Stimulated activated CD4-positive, alpha-beta T cell treated with anti-CD3 and anti-CD28 coated beads, Interleukin-1b, Interleukin-23, amount 100 ng/mL, for 1 hour (primary cell): ENCODE measurements at places on chromosomes 6 and 20.

GRCh38 chr6:169545982-169546381 lies 155.8 kb downstream of the WDR27 start:
- no peak for DNase-seq

GRCh38 chr6:36126553-36127458 lies 3.5 kb upstream of the MAPK13 start:
- no peak for DNase-seq

DNA sequence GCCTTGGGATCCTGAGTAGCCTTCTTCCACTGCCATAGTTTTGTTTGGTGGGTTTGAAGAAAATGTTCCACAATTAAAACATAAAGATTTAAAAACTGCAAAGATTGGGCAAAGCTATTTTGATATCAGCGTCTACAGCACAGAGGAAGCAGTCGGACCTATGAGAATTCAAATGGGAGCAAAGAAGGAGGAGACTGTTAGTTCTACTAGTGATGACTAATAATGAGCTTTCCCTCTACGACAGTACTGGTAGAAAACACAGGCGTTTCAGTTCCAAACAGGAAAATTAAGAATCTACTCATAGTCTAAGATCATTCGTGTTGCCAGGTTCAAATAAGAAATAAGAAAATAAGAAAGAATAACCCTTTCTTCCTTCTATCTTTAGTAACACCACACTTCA lies 121.2 kb downstream of the INSM1 start:
- DNase-seq, result no peak

- DNase-seq, result no peak
Observed at GRCh38 chr6:42989923-42990322, 5.6 kb downstream of the PPP2R5D start.

DNA sequence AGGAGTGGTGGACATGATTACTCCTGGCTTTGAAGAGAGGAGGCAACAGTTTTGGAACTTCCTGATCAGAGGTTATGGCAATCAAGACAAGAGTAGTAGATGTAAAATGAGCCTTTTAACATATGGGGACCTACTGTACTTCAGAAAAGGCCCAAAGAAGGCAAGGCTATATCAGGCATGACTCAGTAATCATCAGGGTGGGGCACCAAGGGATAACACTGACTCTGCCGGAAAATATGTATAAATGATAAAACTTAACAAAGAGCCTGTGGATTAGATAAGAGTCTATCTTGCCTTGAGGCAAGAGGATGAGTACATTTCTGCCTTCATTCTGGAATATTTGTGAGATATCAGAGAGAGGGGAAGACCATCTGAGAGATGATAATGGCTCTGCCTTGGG lies 1389.9 kb upstream of the MAP3K7 start:
- no peak for DNase-seq

DNA sequence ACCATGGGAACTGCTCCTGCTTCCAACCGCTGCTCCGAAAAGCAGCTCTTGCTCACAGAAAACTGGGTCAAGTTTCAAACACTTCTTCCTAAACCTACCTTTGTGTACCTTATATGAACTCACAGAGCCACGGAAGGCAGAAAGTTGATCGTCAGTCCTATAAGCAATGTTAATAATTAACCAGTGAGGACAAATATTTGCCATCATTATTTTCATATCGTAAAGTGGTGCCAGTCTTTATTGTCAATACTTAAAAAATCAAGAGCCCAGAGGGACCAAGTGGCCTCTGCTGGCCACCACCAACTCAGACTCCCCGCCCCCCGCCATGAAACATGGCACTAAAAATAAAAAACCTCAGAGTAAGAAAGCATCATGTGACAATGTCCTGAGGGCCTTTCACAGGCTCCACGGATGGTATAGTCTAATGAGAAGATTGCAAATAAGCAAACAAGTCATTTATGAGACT lies 9.1 kb upstream of the PBOV1 start:
- DNase-seq, result no peak

DNA sequence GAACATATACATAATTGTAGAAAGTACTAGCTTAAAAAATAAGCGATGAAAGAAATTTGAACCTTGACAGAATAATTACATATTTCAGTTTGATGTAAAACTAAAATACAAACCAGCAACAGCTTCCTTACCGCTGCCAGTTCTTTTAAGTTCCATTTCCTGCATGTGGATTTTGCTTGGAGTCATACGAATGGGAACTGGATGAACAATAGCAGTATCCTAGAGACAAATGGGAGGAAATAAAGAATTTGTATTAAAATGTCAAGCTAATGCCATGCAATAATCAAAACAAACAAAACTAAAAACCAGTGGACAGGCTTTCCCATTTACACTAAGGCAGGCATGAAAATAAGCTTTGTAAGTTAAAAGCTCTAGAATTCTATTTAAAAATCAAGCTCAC lies 67.1 kb downstream of the REPS1 start:
- DNase-seq, result no peak

DNA sequence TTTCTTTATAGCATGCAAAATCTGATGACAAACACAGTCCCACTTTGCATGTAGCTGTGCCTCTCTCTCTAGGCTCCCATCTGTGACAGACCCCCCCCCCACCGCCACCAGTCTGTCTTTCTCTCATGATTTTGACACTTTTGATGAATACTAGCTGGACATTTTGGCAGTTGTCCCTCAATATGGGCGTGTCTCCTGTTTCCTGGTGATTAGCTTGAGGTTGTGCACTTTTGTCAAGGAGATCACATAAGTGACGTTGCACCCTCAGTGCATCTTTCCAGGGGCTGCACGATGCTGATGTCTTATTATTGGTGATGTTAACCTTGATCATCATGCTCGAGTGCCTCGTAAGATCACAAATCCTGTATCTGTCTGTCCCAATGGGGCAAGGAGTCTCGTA lies 155.1 kb downstream of the EYA2 start:
- DNase-seq, result no peak

DNA sequence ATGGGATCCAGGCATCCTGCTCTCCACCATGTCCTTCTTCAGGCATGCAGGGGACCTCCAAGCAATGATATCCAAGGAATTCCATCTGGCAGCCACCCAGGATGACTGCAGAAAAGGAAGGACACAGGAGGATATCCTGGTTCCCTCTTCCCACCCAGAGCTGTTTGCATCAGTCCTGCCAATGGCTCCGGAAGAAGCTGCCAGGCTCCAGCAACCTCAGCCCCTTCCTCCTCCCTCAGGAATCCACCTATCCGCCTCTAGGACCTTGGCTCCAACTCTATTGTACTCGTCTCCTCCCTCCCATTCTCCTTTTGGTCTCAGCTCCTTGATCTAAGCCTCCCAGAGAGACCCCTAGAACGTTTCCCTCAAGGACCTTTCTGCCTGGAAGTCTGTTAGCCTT lies 733 bp upstream of the PSORS1C2 start:
- DNase-seq, result no peak

DNA sequence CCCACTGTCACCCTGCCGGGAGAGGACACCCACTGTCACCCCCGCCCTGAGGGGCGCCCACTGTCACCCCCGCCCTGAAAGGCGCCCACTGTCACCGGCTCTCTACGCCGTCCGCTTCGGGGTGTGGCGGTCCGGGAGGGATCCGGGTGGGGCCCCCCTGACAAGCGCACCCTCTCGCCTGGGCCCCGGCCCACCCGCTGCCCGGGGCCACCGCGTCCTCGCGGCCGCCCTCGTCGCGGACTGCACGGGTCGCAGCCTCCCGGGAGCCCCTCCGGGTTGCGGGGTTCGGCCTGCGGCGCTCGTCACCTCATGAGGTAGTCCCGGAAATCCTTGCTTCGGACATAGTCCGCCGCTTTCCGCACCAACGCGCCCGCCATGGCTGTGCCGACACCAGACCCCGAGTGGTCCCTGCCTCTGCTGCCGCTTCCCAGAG lies 224 bp downstream of the MPC1 start:
- DNase-seq, result no peak

- no peak for DNase-seq
Observed at GRCh38 chr6:29793036-29793356, 34.6 kb upstream of the HLA-G start.

GRCh38 chr6:11025921-11026635 lies 18.0 kb downstream of the ELOVL2 start:
- DNase-seq, result no peak
